ENCODE measurements at places on chromosomes 5 and 9.

DNA sequence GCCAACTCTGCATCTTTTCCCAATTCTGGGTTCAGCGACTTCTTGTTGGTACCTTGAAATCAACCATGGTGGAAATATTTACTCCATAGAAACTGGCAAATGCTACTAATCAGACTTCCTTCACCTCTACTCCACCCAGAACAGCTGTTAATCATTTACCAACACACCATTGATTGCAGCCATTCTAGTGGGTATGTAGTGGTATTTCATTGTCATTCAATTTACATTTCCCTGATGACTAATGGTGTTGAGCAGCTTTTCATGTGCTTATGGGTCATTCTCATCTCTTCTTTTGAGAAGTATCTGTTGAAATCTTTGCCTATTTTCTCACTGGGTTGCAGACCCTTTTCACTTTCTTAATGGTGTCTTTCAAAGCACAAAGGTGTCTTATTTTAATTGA is 122.4 kb upstream of the MSX2 start:
- no peak for DNase-seq

GRCh38 chr5:39164016-39164415 is 55.3 kb downstream of the FYB1 start:
- no peak for DNase-seq

- no peak for DNase-seq
Measured at GRCh38 chr5:179802950-179803562, 3.6 kb downstream of the MGAT4B start.

- no peak for DNase-seq
Measured at GRCh38 chr5:139906661-139907060, 111.1 kb downstream of the PSD2 start.

DNA sequence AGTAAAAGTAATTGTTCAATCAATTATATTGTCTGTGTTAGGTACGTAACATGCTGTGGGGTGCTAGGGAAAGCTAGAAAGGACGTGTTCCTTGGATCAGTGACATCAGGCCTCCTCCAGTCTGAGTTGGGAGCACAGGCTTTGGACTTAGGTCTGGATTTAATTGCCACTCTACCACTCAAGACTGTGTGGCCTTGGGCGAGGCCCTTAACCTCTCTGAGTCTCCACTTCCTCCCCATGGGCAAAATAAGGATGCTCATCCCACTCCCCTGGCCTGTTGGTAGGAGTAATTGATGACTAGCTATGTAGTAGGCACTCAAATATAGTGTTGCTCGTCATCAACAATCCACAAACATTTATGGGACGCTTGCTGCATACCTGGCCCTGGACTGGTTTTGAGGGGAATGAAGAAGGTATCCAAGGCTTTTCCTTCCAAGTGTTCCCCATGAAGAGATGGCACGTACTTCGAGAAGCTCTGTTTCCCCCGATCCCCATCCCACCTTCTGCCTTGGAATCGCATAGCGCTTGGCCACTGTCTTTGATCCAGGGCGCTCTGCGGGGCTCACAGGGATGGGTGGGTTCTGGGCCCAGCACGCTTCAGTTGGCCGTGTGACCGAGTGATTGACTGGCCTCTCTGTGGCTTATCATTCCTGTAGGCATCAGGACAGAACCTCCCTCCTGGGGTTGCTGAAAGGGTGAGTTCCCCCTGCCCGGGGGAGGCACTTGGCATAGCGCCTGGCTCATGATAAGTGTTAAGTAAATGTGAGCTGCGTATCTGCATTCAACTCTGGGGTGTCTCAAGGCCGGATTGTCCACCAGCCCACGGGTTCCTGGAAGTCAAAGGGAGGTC is 8.1 kb downstream of the FGF18 start:
- no peak for DNase-seq

DNA sequence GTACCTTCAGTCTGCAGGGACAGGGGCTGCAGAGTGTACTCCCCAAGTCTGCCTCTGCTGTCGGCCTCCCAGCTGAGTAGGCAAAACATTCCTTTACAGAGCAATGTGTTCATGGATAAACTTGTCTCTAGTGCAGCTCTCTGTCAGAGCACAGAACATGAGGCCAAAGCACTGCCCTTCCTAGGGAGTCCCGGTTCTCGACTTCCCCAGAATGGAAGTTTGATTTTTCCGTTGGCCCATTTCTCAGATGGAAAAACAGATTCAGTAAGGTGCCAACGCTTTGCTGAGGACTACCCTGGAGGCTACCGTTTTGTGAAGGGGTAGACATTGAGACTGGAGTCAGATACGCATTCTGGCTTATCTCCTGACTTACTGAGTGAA is 422 bp upstream of the TRIM32 start:
- DNase-seq, result no peak

DNA sequence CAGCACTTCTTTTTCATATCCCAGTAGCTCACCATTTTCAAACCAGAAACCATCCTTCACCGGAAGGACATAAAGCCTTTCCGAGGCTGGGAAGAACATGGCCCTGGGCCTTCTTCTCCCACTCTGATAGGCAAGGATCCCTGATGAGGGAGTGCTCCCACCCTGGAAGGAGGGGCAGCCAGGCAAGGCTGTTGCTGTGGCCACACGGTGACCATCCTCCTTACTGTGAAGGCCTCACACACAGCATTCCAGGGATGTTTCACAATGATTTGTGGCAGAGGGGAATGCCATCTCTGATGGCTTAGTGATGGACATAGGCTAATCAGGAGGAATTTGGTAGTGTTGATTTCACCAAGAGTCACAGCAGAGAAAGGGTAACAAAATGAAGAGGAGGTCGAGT is 130.7 kb downstream of the ADAMTS12 start:
- DNase-seq, result no peak

DNA sequence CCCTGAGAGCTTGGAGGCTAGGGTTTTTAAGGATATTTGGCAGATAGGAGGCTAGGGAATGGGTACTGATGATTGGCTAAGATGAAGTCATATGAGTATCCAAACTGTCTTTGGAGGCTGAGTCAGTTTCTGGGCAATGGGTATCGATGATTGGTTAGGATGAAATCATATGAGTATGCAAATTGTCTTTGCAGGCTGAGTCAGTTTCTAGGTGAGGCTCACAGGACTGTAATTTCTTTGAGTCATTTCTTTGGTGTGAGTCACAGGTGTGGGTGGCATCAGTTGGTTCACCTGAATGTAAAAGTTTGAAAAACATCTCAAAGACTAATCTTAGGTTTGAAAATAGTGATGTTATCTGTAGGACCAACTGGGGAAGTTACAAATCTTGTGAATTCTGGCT is 1068.0 kb downstream of the NR2F1-AS1 start:
- DNase-seq, result no peak

GRCh38 chr9:120891245-120891883 is 14.4 kb upstream of the PHF19 start:
- no peak for DNase-seq

- DNase-seq, result no peak
Measured at GRCh38 chr9:93577975-93578682, 1.7 kb downstream of the PHF2 start.

DNA sequence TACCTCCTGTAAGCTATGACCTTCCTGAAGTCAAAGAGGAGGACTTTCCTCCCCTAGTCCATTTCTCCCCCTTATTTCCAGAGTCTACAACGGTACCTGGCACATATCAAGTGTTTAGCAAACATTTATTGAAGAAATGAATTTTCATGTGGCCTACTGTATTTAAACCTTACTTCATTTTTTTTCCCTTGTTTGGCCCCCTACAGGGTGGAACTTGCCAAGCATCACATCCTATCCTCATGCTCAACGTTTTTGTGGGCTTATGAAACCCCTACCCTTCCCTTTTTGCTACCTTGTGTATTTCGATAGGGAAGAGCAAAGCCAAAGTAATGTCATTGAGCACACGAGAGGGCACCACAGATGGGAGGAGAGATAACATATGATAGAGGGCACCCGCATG is 1857.8 kb upstream of the WWC1 start:
- DNase-seq, result no peak

- no peak for DNase-seq
Measured at GRCh38 chr9:132381966-132382541, 24.6 kb downstream of the TTF1 start.

Measured in putamen (tissue), 1 donor.